Cardiac septum (tissue), 1 donor: ENCODE measurements at places on chromosomes 16 and 17. TPM values are rescaled to one million over a fixed set of nuclear protein-coding genes. Genes with fewer than 3 reads are reported as not detected.

CACNA1H gene
- 4.7 TPM for total RNA-seq

TLE7 gene
- not detected for total RNA-seq

ATP1B2 gene
- total RNA-seq, result 2.7 TPM

HNF1B gene
- total RNA-seq, result not detected

PDPR gene
- total RNA-seq, result 22.5 TPM

KRT13 gene
- total RNA-seq, result not detected

SDK2 gene
- 3.0 TPM for total RNA-seq

ABCC3 gene
- total RNA-seq, result 1.9 TPM

CA5A gene
- not detected for total RNA-seq

KIF2B gene
- total RNA-seq, result not detected

TBC1D3G gene
- not detected for total RNA-seq

ANKRD40 gene
- total RNA-seq, result 47.6 TPM

TRPV3 gene
- total RNA-seq, result 1.0 TPM

HBA2 gene
- total RNA-seq, result 487 TPM

TMEM114 gene
- not detected for total RNA-seq

VMO1 gene
- total RNA-seq, result 0.97 TPM

FBXO31 gene
- total RNA-seq, result 73.9 TPM

ACSM5 gene
- 0.40 TPM for total RNA-seq

NOD2 gene
- total RNA-seq, result 0.40 TPM

CDH8 gene
- 0.38 TPM for total RNA-seq

HSF5 gene
- total RNA-seq, result not detected

FBXW10 gene
- total RNA-seq, result 0.51 TPM

C17orf100 gene
- 0.48 TPM for total RNA-seq

SCGB1C2 gene
- total RNA-seq, result not detected

CLDN9 gene
- 2.3 TPM for total RNA-seq

CDH3 gene
- not detected for total RNA-seq

RAI1 gene
- total RNA-seq, result 28.8 TPM

GDE1 gene
- 89.1 TPM for total RNA-seq

SAMD14 gene
- 4.4 TPM for total RNA-seq

CTRB1 gene
- not detected for total RNA-seq

SLC16A11 gene
- total RNA-seq, result 1.1 TPM

LITAFD gene
- not detected for total RNA-seq

SLC13A2 gene
- not detected for total RNA-seq

CRK gene
- total RNA-seq, result 43.4 TPM

MT1G gene
- total RNA-seq, result 1.2 TPM

FA2H gene
- total RNA-seq, result not detected

CTRB2 gene
- total RNA-seq, result not detected

NAGS gene
- total RNA-seq, result 0.51 TPM

WDR90 gene
- total RNA-seq, result 13.9 TPM

SLFN14 gene
- 0.08 TPM for total RNA-seq

MYH1 gene
- total RNA-seq, result 0.16 TPM

SYT17 gene
- 0.81 TPM for total RNA-seq
